ENCODE measurements at places on chromosomes 7 and 10.

DNA sequence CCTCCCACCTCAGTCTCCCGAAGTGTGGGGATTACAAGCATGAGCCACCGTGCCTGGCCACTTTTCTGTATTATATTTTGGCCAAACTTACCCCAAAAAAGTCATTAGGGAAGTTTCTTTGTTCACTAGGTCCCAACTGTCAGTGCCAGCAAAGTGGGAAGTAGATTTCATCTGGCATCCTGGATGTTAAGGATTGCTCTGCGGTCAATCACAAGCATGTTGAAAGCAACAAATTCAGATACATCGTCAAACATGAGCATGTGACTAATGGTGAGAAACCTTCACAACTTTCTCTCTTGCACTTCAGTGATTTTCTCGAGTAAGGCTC, 14.3 kb upstream of the LRRC17 start:
- DNase-seq, result no peak

- DNase-seq, result no peak
Measured at GRCh38 chr7:24038993-24039392, 245.0 kb upstream of the NPY start.

DNA sequence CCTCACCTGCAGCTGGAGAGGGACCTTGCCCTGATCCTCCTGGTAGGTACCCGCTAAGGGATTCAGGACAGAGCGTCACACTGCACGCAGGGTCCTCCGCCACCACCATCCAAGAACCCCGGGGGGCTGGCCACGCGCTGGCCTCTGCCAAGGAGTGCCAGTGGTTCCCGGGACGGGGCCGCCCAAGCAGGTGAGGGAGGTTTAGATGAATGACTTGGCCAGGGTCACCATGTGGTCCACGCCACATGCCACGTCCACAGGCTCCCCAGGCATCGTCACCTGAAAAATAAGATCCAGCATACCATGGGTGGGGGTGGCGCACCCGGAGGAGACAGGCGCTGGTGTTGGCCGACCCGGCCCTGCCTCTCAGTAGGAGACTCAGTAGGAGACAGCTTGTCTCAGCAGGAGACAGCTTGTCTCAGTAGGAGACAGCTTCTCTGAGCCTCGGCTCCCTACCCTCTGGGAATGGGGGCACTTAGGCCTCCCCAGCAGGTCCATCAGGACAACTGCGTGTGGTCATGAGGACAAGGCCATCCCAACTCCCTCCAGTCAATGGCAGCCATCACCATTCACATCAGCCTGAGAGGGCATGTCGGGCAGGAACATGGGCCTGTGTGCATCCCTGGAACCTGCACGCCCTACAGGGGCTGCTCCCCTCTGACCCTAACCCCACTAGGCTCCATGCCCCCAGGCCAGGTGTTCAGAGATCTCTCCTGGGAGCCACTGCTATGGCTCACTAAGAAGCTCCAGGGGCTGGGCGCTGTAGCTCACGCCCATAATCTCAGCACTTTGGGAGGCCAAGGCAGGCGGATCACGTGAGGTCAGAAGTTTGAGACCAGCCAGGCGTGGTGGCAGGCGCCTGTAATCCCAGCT, 30.5 kb downstream of the RCC1L start:
- no peak for DNase-seq

DNA sequence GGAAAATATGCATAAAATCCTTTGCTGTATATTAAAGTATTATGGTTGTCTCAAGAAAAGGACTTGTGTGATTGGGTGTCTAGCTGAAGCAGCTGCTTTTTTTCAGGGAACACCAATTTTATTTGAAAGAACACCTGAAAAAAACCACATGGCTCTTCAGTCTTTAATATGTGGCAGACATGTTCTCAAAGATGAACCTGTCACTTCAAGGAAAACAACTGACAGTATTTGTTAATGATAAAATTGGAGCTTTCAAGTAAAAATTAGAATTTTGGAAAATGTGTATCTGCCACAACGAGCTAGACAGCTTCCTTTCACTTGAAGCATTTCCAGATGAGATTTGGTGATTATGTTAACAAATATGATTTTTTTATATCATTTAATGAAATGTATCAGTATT, 59.3 kb downstream of the INHBA start:
- DNase-seq, result no peak

DNA sequence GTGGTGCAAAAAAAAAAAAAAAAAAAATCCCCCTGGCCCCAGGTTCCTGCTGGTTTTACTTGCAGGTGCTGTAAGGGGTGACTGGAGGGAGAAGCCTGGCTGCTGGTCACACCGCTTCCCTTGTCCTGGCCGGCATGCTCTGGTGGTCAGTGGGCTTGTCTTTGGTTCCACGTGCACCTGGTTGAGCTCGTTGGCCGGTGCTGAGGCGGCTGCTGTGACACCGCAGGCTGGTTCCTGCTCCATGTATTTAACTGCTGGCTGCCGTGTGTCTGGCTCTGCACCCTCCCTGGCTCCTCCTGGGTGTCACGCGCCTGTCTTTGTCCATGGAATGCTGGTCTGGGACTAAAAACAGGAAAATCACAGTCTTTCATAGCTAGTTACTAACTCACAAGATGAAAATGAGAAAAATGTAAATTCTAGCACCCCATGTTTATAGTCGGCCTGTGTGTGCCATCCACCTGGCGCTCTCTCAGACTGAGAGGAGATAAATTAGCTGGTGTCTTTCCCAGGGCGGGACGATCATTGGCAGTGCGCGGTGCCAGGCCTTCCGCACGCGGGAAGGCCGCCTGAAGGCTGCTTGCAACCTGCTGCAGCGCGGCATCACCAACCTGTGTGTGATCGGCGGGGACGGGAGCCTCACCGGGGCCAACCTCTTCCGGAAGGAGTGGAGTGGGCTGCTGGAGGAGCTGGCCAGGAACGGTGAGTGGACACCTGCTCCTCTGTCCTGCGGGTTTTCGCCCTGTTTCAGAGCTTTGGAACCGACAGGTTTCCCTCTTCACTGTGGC, 33.7 kb downstream of the PFKP start:
- DNase-seq, result no peak
